NCI-H2081 treated with DMSO at 0.1 percent for 48 hours (cell line): ENCODE measurements at places on chromosomes 6 and 20.
A peak's percentile ranks its signal among the peaks of the same experiment; 100 is the strongest.

- no peak for DNase-seq
Observed at GRCh38 chr20:1587781-1588532, 30.5 kb upstream of the SIRPD start.

GRCh38 chr20:62238569-62239277 is 402 bp downstream of the OSBPL2 start:
- DNase-seq: no peak

GRCh38 chr6:119096721-119097565 is 18.5 kb upstream of the FAM184A start:
- DNase-seq: no peak

DNA sequence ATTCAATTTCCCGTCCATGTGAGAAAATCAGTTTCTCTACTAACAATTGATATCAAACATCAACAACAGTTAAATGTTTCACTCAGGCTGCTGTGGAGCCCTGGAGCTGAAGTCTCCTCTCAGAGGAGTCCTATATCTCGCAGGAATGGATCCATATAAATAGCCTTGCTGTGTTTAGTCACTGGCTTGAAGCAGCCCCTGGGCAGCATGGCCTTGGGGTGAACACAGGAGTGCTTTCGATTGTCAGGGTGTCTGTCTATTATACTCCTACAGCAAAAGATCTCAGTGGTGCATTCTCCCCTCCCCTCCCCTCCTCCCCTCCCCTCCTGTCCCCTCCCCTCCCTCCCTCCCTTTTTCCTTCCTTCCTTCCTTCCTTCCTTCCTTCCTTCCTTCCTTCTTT is 141.9 kb downstream of the CCDC170 start:
- DNase-seq: no peak

- DNase-seq: no peak
Observed at GRCh38 chr6:120384671-120385070, 949.6 kb downstream of the TBC1D32 start.

- DNase-seq: no peak
Observed at GRCh38 chr6:108847738-108848115, 495 bp upstream of the ARMC2 start.

DNA sequence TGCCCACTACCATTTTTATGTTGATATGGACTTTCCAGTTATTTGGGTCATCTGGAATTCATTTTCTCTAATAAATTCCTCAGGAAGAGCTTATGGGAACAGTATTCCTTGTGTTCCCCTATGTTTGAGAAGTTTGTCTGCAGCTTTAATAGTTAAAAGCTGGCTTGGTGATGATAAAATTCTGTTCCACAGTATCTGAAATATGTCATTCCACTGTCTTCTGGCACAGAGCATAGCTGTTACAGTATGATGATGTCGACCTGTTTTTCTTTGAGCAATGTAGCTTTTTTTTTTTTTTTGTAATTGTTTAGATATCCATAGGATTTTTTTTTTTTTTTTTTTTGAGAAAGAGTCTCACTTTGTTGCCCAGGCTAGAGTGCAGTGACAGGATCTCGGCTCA is 43.2 kb downstream of the NCOA3 start:
- no peak for DNase-seq

DNA sequence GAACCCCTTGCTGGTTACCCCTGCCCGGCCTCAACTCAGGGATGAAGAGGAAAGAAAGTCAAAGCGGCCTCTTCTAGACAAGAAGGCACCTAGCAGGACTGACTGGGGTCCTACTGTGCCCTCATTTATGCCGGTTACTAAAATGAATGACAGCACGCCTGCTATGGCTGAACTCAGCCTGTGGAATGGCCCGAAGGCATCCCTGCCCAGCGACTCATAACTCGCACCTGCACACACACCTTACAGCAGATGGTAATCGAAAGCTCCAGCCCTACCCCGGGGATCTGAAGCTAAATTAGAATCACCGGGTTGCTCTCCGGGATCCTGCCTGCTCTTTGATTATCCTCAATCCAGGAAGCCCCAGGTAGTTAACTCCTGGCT is 747 bp upstream of the TXNDC5 start:
- peak; percentile 92 for DNase-seq
